ENCODE measurements at places on chromosomes 4 and X. TPM values are rescaled to one million over a fixed set of nuclear protein-coding genes. Genes with fewer than 3 reads are reported as not detected.

The PSMD10 gene
- total RNA-seq, result 122 TPM

DNA sequence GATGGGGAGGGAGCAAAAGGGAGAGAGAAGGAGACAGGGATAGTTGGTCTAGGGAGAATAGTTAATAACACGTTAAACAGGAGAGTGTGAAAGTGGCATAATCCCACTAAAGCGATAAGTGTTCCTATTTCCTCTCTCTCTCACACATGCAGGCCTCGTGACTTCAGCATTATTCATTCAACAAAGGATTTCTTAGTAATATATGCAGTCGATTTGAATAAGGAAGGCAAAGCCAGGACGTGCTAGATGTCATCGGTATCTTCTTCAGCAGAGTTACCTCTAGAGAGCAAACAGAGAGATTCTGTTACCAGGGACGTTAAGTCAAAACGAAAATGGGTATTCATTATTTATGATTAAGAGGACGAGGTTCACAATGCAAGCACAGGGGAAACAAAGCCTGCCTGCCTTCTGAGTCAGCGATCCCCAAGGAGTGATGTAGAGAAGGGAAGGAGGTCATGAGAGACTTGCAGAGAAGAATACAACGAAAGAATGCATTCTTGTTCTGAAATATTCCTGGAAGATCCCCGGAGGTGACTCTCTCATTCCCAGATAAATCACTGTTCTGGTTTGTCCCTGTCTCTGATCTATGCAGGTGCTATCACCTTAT lies 1048.4 kb downstream of the NLGN4X start:
- no peak for DNase-seq

DNA sequence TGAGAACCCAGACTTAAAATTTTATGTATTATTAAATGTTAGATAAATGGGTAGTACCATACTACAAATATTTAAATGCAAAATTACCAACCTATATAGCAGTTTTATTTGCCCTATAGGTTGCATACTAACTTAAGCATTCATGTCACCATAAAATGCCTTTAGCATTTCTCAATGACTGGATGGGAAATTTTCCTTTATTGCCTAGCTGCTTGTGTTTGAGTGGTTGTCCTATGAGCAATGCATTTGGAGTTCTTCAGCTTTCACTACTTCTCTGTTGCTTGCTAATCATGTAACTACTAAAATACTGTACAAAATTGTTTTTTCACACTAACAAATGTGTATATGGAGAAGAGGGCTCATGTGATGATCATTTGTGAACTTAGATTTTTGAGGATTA lies 44.2 kb upstream of the CEP135 start:
- peak; percentile 41 for DNase-seq

DNA sequence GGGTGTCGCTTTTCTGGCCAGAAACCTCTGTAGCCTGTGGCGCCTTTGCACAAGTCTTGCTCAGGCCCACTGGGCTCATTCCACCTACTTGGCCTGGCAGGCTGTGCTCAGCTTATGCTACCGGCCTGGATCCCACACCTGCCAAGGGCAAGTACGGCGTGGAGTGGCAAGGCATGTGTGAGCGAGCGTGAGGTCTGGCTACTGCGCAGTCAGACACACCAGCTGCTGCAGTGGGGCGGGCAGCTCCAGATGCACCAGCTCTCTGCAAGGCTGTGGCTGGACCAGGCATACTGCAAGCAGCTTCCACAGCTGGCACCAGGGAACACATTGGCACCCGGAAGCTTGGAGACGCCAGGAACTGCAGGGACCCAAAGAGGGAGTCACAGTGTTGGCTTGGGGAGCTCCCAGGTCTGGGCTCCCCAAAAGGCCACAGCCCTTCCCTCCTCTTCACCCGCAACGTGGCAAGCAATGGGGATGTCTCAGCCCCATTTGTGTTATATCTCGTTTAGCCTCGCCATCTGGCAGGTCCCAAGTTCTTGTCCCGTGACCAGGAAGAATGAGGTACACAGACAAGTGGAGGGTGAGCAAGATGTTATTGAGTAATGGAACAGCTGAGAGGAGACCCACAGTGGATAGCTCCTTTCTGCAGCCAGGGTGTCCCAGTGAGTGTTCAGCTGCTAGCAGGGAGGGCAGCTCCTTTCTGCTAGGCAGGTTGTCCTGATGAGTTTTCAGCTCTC lies 3.8 kb upstream of the FBXW7 start:
- no peak for DNase-seq

DNA sequence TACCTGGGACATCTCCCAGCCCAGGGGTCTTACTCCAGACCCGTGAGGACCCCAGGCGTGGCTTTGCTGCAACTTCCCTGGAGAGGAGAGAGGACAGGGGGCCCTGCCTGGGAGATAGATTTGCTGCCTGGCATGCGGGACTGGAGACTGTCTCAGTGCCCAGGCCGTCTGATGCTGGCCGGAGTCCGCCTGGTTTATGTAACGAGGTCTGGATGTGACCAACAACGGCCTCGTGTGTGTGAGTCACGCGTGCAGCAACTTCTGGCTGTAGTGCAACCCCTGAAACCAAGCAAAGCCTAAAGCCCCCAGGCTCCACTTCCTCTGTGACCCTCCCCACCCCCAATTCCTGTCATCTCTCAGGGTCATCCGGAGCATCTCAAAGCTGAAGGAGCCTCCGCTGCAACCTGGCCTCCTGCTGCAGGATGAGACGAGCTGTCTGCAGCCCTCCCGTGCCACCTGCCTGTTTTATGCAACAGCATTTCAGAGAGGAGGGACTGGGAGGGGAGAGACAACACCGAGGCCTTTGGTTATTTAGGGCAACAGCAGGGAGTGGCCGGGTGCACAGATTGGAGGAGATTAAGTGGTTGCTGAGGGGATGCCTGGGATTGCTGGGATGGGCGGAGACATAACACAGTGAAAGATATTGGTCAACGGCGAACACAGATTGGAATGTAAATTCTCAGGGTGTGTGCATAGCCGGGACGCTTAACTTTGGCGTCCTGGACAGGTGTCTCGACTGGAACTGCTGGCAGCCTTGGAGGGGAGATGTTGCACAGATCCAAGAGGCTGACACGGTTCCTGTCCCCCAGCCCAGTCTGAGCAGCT lies 16.0 kb downstream of the XG start:
- DNase-seq, result peak; percentile 21

- no peak for DNase-seq
Observed at GRCh38 chr4:44149282-44149681, 299.3 kb downstream of the KCTD8 start.
